Activated naive CD8-positive, alpha-beta T cell treated with anti-CD3 and anti-CD28 coated beads, Interleukin-2, amount 50 U/mL, for 24 hours (primary cell): ENCODE measurements at places on chromosomes 4 and X.

- peak; percentile 10 for DNase-seq
These were observed at the start of gene NHS for GRCh38 chrX:17374619-17375366. TSS of gene NHS (plus strand) at chrX:17375200. CDS start at chrX:17375758, 558 bp downstream.

GRCh38 chr4:168791376-168791775 lies 218.7 kb downstream of the CBR4 start:
- DNase-seq = no peak

GRCh38 chr4:119933606-119934005 lies 133.0 kb downstream of the MAD2L1 start:
- no peak for DNase-seq

DNA sequence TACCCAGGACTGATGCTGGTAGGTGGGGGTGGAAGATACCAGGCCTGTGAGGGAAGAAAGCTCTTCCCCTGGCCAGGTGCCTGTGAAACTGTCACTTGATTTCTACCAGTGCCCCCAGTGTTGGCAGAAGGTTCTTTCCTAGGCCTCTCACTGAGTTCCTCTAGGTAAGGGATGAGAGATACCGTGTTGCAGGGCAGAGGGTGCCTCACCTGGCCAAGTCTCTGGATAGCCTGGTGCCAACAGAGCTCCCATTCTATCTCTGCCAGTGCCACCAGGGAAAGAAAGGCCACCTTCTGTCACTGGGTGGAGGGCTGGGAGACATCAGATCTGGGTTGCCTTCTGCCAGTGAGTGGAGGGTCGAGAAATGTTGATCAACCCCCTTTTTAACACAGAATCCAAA lies 94.1 kb downstream of the RTL5 start:
- DNase-seq = no peak

DNA sequence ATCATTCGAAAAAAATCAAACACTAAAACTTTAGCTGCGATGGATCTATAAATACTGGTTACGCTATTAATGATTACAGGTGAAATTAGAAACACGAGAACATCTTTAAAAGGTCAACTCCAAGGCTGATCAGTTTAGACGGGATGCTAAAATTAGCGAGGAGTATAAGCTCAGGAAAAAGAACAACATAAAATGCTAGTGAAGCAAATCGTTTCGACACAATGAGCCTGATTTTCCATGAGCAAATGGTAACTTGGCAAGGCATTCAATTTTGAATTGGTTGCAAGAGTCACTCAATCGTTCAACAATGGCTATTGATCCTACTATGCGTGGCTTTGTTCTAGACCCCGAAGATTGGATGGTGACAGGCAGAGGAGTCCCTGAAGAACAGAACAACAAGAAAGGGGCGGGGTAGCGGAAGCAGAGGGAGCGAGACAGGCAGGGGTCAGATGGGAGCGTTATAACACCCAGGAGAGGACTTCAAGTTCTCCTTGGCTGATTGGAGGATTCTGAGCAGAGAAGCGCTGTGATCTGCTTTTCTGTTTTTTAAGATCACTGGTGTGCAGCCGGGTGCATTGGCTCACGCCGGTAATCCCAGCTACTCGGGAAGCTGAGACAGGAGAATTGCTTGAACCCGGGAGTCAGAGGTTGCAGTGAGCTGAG lies 146.5 kb downstream of the RBM47 start:
- DNase-seq = no peak

DNA sequence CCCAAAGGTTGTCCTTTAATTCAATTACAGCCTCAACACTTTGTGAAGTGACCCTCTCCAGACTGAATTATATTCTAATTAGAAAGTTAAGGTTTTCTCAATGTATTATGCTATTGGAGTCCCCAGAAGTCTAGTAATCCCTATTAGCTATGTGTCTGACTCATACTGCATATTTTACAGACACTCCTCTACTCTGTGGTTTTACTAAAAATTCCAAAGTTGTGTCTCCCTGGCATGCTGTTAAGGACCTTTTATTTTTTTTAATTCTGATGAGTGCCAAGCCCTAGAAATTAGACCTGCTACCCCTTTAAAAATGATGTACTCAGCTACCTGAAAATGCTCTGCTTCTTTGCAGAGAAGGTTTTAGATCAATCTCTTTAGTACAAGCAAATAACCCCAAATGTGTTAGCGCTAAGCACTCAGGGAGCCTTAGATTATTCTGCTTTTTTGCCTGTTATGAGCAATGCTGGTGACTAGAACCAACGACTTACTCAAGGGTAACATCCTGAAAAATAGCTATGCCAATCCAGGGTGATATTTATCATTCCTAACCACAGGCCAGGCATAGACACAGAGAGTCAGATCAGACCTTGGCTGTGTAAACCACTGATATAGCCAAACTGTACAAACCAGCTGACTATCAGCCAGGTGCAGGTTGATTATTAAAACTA lies 26.1 kb upstream of the CXCL13 start:
- DNase-seq = no peak

DNA sequence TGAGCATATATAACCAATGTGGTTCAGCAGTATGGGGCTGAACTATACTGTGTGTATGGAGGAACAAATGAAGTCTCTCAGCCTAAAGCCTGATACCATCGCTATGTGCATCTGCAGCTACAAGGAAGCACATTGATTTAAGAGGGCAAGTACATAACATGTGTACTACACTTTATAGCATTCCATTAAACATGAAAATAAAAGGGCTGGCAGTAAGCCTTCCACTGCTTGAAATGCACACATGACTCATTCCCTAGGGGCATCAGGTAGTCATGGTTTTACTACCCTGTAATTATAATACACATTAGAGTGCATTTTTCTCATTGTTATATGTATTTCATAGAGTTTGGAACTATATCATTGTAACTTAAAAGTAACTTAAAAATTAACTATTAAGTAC lies 51.2 kb downstream of the SMARCA1 start:
- no peak for DNase-seq

- DNase-seq = no peak
These were observed 289.0 kb upstream of the ADGRL3 start for GRCh38 chr4:60911127-60911526.

GRCh38 chrX:20514358-20514757 lies 247.6 kb upstream of the RPS6KA3 start:
- DNase-seq = no peak

DNA sequence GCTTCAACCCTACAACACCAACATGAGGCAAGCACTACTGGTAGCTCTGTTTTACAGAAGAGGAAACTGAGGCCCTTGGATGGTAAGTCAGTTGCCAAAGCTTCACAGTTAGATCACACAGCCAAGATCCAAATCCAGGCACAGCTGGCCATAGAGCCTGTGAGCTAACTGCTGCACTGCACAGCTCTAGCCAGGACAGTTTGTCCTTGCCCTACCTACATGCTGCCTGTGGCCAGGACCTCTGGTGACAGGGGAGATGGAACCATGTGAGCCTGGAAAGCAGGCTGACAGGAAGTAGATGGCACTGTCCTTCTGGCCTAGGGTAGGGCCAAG lies 257.8 kb downstream of the FBXW7 start:
- DNase-seq = no peak

DNA sequence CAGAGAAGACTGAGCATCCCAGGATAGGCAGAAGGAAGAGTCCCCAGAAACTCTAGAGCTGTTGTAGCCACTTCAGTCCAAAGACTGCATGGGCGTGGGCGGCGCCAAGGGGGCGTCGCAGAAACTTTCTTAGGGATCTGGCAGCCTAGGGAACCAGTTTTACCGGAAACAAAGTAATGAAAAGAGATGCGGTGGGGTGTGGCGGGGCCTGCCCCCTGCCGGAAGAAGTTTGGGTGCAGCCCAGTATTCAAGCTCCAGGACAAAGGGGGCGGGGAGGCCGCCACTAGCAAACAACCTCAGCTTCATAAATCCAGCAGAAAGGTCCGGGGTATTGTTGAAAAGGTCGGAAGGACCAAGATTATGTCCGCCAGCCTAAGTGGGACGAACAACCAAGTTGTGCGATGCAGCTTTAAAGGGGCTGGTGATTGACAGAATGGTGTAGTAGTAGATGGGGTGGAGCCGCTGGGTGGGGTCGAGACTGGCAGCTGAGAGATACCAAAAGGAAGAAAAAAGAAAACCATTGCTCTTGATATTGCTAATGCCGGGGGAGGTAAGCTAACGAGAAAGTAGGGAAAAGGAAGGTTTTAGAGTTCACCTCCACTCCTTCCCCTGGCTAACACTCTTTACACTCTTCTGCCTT lies 190.5 kb downstream of the RRAGB start:
- DNase-seq = peak; percentile 49

DNA sequence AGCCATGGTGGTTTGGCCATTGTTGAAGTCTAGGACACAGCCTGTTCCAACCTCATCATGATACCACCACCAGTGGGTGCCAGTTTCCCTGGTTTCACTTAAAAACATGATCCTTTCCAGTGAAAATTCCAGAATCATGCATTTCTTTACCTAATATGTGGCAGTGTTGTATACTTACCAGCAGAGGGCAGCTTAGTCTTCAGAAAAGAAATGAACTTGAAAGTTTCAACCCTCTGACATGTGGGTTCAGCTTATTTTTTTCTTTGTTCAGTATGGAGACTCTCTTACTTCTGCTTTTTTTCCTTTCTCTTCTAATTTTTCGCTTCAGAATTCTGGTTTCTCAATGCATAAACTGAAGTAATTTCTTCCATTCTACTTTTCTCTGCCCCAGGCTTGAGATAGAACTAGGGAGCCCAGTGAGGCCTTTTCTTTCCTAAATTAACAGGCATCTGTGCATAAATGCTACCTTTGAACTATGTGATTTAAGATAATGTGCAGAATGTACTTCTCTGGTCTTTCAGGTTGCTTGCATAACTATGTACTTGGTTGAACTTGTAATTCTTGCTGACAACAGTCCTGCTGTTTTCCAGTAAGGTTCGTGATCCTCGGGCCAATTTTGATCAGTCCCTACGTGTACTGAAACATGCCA lies 10.7 kb downstream of the LIAS start:
- DNase-seq = no peak

DNA sequence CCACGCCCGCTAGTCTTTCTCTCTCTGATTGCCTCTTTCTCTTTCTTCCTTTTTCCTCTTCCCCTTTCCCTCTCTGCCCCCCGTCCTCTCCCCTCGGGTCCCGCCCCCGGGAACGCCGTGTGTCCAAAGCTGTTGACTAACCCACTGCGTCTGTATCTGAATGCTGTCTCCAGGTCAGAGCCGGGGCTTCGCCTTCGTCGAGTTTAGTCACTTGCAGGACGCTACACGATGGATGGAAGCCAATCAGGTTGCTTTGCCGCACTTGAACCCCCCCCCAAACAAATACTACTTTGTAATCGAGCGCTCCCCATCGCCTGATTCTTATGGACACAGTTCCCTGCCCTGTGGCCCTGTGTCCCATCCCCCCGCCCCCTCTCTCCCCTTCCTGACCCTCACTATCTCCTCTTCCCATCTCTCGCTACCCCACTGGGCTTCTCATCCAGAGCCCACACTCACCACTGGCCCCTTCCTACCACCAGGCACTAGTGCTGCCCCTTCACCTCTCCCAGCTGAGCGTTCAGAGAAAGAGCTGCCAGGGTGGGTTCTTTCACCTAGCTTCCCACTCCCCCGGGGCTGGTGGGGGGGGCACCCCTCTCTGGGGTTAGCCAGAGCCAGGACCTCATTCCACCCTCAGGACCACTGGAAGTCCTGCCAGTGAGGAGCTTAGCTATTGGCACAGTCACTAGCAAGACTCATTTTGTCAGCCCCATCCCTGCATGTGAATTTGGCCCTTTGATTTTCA lies 18.6 kb upstream of the UBA1 start:
- no peak for DNase-seq

DNA sequence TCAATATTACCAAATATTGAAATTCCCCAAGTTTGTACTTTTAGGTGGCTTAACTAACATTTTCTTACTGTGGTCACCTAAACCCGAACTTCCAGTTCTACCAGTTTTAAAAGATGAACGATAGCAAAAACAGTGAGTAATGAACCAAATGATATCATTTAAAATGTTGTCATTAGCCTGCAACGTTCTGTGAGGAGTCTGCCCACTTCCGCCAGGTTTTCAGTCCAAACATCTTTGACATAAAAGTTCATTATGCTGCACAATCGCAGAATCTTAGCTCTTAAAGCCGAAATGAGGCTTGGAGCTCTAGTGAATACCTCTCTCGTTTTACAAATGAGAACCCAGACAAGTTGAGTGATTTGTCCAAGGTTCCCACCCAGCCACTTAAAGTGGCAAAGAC lies 762 bp downstream of the PIGA start:
- DNase-seq = no peak

DNA sequence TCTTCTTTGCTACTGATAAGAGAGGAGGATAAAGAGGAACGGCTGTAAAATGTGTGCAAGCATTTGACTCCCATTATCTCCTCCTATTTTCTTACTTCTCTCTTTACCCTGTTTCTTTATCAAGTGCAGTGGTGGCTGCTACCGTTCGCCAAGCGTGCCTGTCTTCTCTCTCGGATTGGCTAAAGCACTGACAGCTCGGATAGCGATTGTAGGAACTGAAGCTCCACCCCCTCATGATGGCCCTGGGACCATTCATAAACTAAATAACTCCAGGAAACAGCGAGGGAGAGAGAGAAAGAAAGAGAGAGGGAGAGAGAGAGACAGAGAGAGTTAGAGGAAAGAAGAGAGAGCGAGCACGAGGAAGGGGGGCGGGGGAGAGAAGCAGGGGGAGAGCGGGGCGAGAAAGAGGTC lies 305 bp upstream of the MAB21L2 start:
- DNase-seq = no peak

DNA sequence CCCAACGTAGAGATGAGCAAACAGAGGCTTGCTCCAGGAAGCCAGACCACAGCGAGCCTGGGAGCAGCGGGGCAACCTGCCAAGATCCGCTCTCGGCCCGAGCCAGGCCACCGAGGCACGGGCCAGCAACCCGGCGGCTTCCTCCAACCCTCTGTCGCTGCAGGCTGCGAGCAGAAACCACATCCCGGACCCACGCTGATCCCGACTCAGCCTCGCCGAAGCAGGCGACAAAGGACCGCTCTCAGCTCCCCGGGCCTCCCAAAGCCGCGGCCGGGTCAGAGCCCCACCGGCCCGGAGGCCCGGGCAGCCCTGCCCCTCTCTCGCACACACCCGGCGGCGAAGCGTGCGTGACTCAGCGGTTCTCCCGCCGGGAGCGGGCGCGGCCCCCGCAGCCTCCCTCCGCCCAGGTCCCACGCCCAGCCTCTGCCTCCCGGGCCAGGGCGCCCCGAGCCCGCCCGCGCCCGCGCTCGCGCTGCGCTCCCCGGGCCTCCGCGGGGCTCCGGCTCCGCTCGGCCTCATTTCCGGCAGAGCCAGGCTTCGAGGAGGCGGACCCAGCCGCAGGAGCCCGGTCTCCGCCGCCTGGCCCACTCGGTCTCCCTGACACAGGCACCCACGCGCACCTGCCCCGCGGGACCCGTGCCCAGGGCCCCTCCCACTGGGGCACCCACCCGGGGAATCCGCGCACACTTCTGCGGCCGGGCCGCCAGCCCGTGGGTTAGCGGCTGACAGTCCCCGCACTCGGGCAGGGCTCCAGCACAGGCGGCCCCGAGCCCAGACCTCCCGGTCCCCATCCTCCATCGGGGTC lies 1.7 kb downstream of the PPP2R2C start:
- DNase-seq = no peak

- DNase-seq = no peak
These were observed 33.3 kb upstream of the ETNPPL start for GRCh38 chr4:108796173-108796572.

DNA sequence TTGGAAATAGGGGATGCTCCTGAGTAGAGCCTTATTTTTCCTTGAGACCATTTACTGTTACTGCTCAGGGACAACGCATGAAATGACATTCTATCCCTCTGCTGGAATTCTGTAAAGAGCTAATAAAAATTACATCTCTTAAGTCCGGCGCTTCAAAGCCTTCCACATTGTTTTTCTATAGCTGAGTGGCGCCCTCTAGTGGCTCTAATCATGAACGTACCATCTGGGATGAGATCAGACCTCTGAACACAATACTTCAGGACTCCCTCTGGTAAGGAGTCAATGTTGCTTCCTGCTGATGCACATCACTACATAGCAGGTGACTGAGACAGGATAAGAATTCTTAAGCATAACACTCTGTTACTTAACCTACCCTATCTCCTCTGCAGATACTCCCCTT lies 6.0 kb downstream of the HMGN5 start:
- DNase-seq = peak; percentile 46
